Kidney tubule cell (primary cell): ENCODE measurements at places on chromosomes 3 and 15.

DNA sequence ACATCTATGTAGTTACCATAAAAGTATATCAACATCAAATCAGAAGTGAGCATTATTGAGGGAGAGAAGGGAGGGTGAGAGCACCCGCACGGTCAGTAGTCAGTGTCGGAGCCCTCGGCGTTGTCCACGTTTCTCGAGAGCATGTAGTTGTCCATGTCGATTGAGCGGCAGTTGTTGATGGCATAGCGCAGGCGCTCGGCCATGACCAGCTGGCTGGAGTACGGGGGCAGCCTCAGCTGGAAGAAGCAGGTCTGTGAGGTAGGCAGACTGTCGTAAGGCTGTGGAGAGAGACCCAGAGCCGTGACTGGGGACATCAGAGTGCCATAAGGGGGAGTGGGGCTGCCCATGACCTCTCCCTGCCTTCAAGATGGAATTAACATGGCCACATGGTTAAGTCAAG is 11.8 kb downstream of the FBXL22 start:
- no peak for DNase-seq

- DNase-seq = no peak
These were observed 238.5 kb downstream of the ITPR1 start for GRCh38 chr3:4731543-4732111.

DNA sequence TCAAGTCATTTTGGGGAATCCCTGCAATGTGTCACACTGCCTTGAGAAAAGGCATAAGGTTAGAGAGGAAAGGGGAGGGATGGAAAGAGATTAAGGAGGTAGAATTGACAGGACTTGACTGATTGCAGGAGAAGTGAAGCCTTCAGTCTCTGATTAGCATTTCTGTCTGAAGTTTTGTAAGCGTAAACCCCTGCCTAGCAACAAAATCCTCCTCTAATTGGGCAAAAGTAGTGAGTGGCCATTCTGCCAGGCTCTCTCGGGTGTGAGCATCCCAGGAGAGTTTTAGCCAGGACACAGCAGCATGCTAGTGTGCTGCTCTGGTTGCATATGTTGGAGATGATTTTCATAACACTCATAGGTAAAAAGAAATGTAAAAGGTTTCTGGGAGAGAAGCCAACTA is 117.0 kb upstream of the MRPL3 start:
- DNase-seq = no peak

GRCh38 chr15:67033571-67034044 is 31.8 kb upstream of the SMAD3 start:
- no peak for DNase-seq

- DNase-seq = peak; percentile 72
These were observed 6.8 kb upstream of the SENP7 start for GRCh38 chr3:101519685-101520365.

- DNase-seq = peak; percentile 33
These were observed 40.2 kb downstream of the TRANK1 start for GRCh38 chr3:36904641-36905040.

DNA sequence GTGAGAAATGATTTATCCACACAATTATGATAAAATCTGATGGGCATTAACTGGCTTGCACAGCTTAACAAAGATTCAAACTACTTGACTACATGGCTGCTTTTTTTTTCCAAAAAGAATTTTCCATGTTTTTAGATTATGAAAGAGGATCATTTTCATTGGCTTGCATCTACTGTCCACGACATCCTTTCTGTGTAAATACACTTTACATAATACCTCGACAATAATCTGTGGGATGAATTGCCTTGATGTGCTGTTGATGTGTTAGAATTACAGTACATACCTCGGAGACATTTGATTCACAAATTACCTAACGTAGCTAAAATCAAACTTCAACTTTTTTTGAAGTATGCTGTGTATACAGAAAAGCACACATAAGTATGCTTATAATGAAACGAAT is 104.4 kb downstream of the PPP2R3A start:
- no peak for DNase-seq

DNA sequence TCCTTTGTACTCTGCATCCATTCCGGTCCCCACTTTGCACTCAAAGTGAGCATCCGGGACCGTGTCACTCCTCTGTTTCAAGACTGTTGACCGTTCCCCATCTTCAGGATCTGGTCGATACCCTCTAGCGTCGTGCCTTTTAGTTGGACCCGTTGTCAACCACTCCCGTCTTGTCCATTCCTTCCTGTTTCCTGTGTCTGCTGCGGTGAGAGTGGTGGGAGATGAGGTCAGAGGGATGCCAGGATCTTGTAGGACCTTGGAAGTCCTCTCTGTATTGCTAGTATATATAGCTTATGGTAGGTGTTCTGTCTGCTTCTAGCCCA is 624 bp downstream of the BRK1 start:
- DNase-seq = peak; percentile 71

- DNase-seq = no peak
These were observed 40.5 kb upstream of the LDHAL6B start for GRCh38 chr15:59166166-59166565.

- DNase-seq = peak; percentile 91
These were observed 585 bp downstream of the KIF23 start for GRCh38 chr15:69414701-69415167.

DNA sequence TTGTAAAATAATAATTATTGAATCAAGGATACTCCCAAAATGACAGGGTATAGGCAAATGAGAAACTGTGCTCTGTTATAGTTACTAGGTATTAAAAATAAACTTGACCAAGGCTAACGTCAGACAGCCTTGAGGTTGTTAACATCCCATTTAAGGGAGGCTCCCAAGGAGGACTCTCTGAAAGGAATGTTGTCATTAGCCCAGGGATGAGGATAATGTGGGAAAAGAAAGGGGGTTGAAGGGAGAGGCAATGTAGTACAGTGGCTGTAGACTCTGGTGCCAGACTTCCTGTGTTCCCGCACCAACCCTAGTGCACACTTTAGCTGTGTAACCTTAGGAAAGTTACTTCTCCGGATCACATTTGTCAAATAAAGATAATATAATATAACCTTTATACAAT is 47.0 kb upstream of the RARB start:
- DNase-seq = no peak

GRCh38 chr15:49645277-49645676 is 24.4 kb downstream of the DTWD1 start:
- DNase-seq = no peak

GRCh38 chr3:2940062-2940461 is 170.1 kb downstream of the IL5RA start:
- no peak for DNase-seq

DNA sequence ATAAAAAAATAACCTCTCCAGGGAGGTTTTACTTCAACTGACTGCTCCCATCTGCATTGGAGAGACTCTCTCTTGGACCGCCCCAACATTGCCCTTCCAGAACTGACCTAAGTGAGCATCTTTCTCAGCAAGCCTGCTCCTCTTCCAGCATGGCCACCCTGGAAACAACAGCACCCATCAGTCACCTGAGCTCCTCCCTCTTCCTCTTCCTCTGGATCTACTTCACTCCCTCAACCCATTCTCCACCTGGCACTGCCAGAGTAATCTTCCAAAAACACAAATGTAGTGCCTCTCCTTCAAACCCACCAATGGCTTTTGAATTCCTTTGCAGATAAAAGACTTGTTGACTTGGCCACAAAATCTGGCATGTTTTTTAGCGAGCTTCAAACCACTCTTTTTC is 128.8 kb upstream of the NR2F2 start:
- no peak for DNase-seq

DNA sequence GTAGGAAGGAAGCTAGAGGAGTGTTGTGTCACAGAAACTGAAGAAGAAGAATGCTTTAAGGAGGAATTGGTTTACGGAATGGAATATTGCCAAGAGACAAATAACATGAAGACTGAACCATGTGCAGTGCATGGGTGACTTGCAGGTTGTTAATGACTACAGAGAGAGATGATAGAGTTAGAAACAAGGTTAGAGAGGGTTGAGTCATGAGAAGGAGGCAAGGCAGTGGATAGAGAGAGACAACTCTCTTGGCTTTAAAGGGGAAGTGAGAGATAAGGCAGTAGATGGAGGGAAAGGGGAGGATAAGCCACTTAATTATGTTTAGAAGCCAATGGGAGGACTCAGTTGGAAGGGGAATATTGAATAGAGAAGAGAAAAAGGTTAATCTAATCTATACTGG is 119.3 kb upstream of the CCNL1 start:
- DNase-seq = peak; percentile 30

GRCh38 chr3:31534065-31534425 is 1.3 kb downstream of the STT3B start:
- DNase-seq = peak; percentile 21

GRCh38 chr3:105399611-105400010 is 32.9 kb downstream of the ALCAM start:
- no peak for DNase-seq

- DNase-seq = no peak
These were observed 20.5 kb downstream of the POLR2M start for GRCh38 chr15:57727031-57727430.

- DNase-seq = no peak
These were observed 684 bp downstream of the SLTM start for GRCh38 chr15:58932710-58933280.
